CD4-positive, alpha-beta memory T cell (primary cell): ENCODE measurements at places on chromosomes 2 and 18. TPM values are rescaled to one million over a fixed set of nuclear protein-coding genes. Genes with fewer than 3 reads are reported as not detected.

Gene STK39
- 25.9 TPM for total RNA-seq

Gene SLC4A3
- not detected for total RNA-seq

DNA sequence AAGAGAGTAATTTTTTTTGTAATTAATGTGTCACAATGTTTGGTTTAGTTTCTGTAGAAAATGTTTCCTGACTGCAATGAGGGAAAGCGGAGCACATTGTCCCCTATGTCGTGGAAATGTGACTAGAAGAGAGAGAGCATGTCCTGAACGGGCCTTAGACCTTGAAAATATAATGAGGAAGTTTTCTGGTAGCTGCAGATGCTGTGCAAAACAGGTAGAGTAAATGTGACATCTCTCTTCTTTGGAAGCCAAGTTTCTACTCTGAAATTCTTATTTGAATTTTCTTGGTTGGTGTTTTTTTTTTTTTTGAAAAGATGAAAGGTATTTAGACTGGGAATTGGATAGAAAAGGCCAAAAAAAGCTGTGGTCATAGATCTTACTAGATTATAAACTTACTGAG is 20.0 kb downstream of the RNF138 start:
- DNase-seq = no peak
- H3K4me1 ChIP-seq = peaks cover 26% of the 10 kb centered on the region
- H3K27ac ChIP-seq = no peak overlapping the region

DNA sequence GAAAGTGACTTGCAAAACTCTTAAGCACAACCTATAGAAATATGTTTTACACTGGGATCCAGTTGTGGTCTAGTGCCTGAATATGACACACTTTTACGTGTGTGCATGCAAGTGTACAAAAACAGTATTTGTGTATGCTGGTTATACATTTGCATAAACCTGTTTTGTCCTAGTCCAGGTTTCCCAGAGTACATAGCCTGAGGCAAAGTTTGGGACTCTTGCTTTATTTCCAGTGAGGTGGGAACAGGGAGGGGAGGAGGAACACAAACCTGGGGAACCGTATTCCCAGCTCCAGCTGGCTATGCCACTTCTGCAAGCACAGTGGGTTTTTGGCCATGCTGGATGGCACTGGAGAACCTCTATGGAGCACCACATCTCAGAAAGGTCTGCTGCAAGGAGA is 481.1 kb upstream of the HS6ST1 start:
- no peak overlapping the region for H3K27ac ChIP-seq
- H3K36me3 ChIP-seq = no peaks in the 10 kb centered on the region
- no peaks in the 10 kb centered on the region for H3K4me1 ChIP-seq
- DNase-seq = no peak

DNA sequence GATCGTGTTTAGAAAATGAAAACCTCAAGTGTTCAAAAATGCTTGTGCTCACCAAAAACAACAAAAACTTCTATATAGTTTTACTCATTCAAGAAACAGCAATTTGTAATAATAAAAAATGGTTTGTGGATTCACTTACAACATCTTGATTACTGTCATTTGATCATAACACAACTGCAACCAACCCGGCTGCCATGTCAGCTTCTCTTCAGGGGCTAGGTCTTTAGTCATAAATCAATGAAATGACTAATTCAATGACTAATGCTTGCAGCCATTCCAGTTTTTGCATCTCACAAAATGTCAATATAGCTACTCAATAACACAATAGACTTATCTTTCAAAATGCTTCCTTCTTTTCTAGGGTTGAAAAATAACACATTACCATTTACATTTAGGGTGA is 128.0 kb downstream of the OLA1 start:
- DNase-seq = no peak
- H3K4me3 ChIP-seq = no peak overlapping the region
- H3K27me3 ChIP-seq = no peaks in the 10 kb centered on the region
- no peak overlapping the region for H3K27ac ChIP-seq
- no peaks in the 10 kb centered on the region for H3K36me3 ChIP-seq

GRCh38 chr2:46776687-46777327 is 138.8 kb downstream of the MCFD2 start:
- no peaks in the 10 kb centered on the region for H3K4me1 ChIP-seq
- no peaks in the 10 kb centered on the region for H3K36me3 ChIP-seq
- no peak overlapping the region for H3K4me3 ChIP-seq
- H3K27me3 ChIP-seq = peaks cover 13% of the 10 kb centered on the region

DNA sequence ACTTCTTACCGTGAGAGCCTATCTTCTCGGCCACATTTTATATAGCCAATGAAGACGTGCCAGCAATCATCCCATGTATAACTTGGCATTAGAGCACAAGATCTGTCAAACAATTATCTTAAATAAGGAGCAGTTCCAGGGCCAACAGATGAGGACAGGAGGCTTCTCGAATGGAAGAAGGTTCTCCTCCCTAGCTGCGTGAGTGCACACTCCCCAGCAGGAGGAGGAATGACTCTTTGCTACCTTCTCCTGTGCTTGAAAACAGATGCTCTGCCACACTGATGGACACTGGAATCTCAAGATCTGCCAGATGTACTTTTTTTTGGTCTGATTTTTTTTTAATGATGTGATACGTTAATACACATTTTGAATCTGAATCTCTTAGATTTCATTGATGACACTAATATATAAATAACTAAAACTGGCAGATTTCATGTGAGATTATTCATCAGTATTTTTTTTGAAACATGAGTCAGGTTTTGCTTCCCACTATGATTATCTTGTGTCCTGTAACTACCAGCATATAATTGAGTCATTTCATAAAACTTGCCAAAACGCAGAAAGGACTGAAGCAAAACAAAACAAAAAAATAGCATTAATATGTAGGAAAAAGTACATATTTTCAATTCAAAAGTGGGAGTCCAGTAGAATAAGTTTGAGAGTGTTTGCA is 626 bp upstream of the VIT start:
- H3K27ac ChIP-seq = no peak overlapping the region
- no peak overlapping the region for H3K4me3 ChIP-seq
- H3K36me3 ChIP-seq = no peaks in the 10 kb centered on the region
- H3K27me3 ChIP-seq = no peaks in the 10 kb centered on the region

GRCh38 chr2:26202981-26203490 is 30.1 kb downstream of the GAREM2 start:
- no peak overlapping the region for H3K4me3 ChIP-seq
- no peak overlapping the region for H3K27ac ChIP-seq
- H3K27me3 ChIP-seq = no peaks in the 10 kb centered on the region
- DNase-seq = no peak

DNA sequence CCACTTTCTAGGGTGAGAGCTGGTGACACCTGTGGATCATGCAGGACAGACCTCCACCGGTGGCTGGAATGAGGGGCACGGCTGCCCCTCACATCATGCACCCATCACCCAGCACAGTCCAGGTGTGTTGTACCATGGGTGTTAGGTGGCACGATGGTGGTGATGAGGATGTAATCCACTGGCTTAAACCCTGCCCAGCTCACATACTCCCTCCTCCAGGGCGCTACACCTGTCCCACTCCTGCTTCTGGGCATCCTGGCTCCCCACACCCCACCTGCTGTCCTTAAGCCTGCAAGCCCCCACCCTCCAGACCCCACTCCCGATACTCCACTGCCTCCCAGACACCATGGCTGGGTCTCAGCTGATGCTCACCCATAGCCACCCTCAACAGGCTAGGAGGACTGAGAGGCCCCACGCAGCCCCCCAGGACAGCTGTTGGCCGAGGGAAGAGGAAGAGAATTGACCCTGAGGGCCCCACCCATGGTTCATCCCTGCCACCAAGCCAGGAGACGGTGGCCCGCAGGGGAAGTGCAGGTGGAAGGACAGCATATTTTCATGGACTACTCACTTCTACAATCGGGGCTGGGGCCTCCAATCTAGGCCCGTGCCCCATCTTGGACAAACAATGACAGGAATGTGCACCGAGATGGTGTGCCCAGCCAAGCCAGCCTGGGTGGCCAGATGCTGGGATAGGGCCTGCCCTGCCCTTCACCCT is 34.3 kb downstream of the MAL start:
- peaks cover 51% of the 10 kb centered on the region for H3K4me1 ChIP-seq
- H3K27ac ChIP-seq = no peak overlapping the region
- DNase-seq = no peak
- H3K27me3 ChIP-seq = no peaks in the 10 kb centered on the region
